Neural crest cell (in vitro differentiated cells): ENCODE measurements at places on chromosomes 3 and 15. TPM values are rescaled to one million over a fixed set of nuclear protein-coding genes. Genes with fewer than 3 reads are reported as not detected.

Gene CILP
- total RNA-seq, result 0.12 and 0.14 TPM in 2 replicates

Gene NUP210
- 59.4 and 59.5 TPM in 2 replicates for total RNA-seq

Gene PPM1L
- total RNA-seq, result 33.9 and 34.3 TPM in 2 replicates

Gene AP3B2
- total RNA-seq, result 17.4 and 20.0 TPM in 2 replicates

Gene SMAD6
- 4.7 and 5.4 TPM in 2 replicates for total RNA-seq

GRCh38 chr3:38487323-38487722 lies 8.8 kb upstream of the EXOG start:
- H3K36me3 ChIP-seq, result peaks cover 29% of the 10 kb centered on the region
- no peak overlapping the region for H3K4me3 ChIP-seq
- peaks cover 12% of the 10 kb centered on the region for H3K4me1 ChIP-seq
- H3K27ac ChIP-seq, result no peak overlapping the region
- H3K27me3 ChIP-seq, result no peaks in the 10 kb centered on the region

GRCh38 chr15:40121911-40122638 lies 13.4 kb upstream of the BMF start:
- H3K36me3 ChIP-seq, result no peaks in the 10 kb centered on the region
- no peak overlapping the region for H3K27ac ChIP-seq
- no peak overlapping the region for H3K4me3 ChIP-seq
- H3K27me3 ChIP-seq, result peaks cover 9% of the 10 kb centered on the region

GRCh38 chr3:192434186-192434585 lies 293.2 kb downstream of the FGF12 start:
- H3K36me3 ChIP-seq, result no peaks in the 10 kb centered on the region
- no peaks in the 10 kb centered on the region for H3K4me1 ChIP-seq
- no peak overlapping the region for H3K4me3 ChIP-seq
- no peak overlapping the region for H3K27ac ChIP-seq

- no peaks in the 10 kb centered on the region for H3K27me3 ChIP-seq
- H3K4me1 ChIP-seq, result no peaks in the 10 kb centered on the region
- no peak overlapping the region for H3K4me3 ChIP-seq
Measured at GRCh38 chr3:17078926-17079465, 194.2 kb downstream of the PLCL2 start.

DNA sequence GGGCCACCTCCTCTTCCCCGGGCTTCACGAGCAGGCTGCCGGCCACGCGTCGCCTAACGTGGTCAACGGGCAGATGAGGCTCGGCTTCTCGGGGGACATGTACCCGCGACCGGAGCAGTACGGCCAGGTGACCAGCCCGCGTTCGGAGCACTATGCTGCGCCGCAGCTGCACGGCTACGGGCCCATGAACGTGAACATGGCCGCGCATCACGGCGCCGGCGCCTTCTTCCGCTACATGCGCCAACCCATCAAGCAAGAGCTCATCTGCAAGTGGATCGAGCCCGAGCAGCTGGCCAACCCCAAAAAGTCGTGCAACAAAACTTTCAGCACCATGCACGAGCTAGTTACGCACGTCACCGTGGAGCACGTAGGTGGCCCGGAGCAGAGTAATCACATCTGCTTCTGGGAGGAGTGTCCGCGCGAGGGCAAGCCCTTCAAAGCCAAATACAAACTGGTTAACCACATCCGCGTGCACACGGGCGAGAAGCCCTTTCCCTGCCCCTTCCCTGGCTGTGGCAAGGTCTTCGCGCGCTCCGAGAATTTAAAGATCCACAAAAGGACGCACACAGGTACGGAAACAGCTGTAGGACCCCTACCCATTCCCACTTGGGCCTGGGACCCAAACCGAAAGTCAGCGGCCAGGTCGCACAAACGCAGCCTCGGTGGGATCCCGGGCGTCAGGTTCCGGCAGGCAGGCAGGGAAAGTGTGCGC lies 1.5 kb downstream of the ZIC1 start:
- no peak for DNase-seq
- peak overlapping the region; percentile 28 for H3K27ac ChIP-seq
- peaks cover 97% of the 10 kb centered on the region for H3K27me3 ChIP-seq
- peaks cover 58% of the 10 kb centered on the region for H3K4me1 ChIP-seq
- peak overlapping the region; percentile 81 for H3K4me3 ChIP-seq
- peaks cover 24% of the 10 kb centered on the region for H3K36me3 ChIP-seq

DNA sequence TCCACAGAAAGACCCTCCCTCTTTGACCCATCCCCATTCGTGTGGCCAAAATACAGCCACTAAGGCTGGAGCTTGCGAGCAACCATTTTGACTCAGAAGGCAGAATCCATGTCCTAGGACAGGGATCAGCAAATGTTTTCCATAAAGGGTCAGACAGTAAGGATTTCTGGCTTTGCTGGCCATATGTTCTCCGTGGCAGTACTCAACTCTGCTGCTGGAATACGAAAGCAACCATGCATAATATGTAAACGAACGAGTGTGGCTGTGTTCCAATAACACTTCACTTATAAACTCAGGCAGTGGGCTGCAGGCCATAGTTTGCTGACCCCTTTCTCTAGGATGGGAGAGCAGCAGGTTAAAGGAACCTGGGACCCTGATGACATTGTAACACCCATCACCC lies 77.6 kb upstream of the WNT5A start:
- H3K36me3 ChIP-seq, result no peaks in the 10 kb centered on the region
- H3K27me3 ChIP-seq, result no peaks in the 10 kb centered on the region
- no peak overlapping the region for H3K4me3 ChIP-seq
- no peak for DNase-seq
- no peak overlapping the region for H3K27ac ChIP-seq

GRCh38 chr3:171262431-171262830 lies 197.8 kb downstream of the TNIK start:
- peaks cover 18% of the 10 kb centered on the region for H3K4me1 ChIP-seq
- no peaks in the 10 kb centered on the region for H3K36me3 ChIP-seq
- H3K27me3 ChIP-seq, result no peaks in the 10 kb centered on the region
- H3K27ac ChIP-seq, result no peak overlapping the region

GRCh38 chr3:88863196-88863595 lies 244.2 kb upstream of the EPHA3 start:
- no peak overlapping the region for H3K4me3 ChIP-seq
- H3K27ac ChIP-seq, result no peak overlapping the region
- no peaks in the 10 kb centered on the region for H3K4me1 ChIP-seq

DNA sequence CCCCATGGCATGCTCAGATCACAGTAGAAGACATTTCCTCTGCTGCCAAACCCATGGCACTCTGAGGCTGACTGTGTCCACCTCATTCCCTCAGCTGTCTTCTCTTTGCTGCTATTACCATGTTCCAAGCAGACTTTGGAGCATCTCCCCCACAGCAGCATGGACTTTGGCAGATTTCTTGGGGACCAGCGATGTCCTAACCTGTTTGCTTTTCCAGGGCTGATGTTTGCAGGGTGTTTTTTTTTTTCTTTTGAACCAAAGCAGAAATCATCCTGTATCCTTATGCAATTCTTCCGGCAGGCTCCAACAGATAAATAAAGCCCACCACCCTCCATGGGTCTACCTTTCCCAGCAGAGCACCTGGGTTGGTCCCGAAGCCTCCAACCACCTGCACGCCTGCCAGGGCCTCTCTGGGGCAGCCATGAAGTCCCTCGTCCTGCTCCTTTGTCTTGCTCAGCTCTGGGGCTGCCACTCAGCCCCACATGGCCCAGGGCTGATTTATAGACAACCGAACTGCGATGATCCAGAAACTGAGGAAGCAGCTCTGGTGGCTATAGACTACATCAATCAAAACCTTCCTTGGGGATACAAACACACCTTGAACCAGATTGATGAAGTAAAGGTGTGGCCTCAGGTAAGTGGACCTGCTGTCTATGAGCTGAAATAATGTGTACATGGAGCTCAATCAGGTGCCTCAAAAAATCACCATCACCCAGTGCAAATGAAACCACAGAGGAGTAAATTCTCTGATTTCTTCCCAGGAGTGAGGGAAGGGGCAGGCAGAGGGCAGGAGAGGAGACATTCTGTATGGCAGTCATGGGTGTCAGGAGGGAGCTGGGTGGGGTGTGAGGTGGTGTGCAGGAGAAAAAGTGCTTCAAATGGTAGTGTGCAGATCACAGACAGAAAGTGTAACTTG lies at the start of gene AHSG:
Gene AHSG, plus strand, starts transcription at position 340 of the 916 bp plus-strand sequence. Its CDS starts 82 bp downstream, at position 422.
- H3K27ac ChIP-seq, result no peak within 1 kb of the TSS
- H3K36me3 ChIP-seq, result no peaks in the 10 kb centered on the region
- DNase-seq, result no peak
- peaks cover 12% of the 10 kb centered on the region for H3K4me1 ChIP-seq

- H3K36me3 ChIP-seq, result no peaks in the 10 kb centered on the region
- no peak overlapping the region for H3K4me3 ChIP-seq
- no peak overlapping the region for H3K27ac ChIP-seq
Measured at GRCh38 chr15:48292458-48292857, 38.8 kb upstream of the DUT start.

- H3K27ac ChIP-seq, result no peak overlapping the region
- H3K27me3 ChIP-seq, result no peaks in the 10 kb centered on the region
- DNase-seq, result no peak
- peaks cover 16% of the 10 kb centered on the region for H3K4me1 ChIP-seq
Measured at GRCh38 chr15:78536134-78536533, 4.1 kb upstream of the PSMA4 start.

GRCh38 chr3:107524326-107524840 lies 1.6 kb downstream of the BBX start:
- H3K27ac ChIP-seq, result peak overlapping the region; percentile 96
- no peaks in the 10 kb centered on the region for H3K27me3 ChIP-seq
- DNase-seq, result no peak
- H3K36me3 ChIP-seq, result peaks cover 8% of the 10 kb centered on the region

DNA sequence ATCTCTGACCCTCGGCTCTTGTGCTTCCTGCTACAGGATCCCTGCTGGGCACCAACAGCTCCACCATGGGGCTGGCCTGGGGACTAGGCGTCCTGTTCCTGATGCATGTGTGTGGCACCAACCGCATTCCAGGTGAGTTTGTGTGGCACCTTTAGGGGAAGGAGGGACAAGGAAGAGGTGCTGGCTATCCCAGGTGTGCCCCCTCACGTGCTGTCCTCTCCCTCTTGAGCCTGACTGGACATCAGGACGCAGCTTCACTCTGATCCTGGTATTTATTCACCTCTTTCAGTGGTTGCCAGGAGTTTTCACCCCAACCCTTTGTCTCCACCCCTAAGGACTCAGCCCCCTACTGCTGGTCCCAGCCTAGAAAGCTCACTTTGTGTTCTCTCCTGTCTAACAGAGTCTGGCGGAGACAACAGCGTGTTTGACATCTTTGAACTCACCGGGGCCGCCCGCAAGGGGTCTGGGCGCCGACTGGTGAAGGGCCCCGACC lies 960 bp downstream of the THBS1 start:
- DNase-seq, result peak; percentile 13
- H3K27ac ChIP-seq, result no peak overlapping the region
- peaks cover 23% of the 10 kb centered on the region for H3K27me3 ChIP-seq
- H3K36me3 ChIP-seq, result peaks cover 5% of the 10 kb centered on the region
- peaks cover 34% of the 10 kb centered on the region for H3K4me1 ChIP-seq
- H3K4me3 ChIP-seq, result peak overlapping the region; percentile 85

DNA sequence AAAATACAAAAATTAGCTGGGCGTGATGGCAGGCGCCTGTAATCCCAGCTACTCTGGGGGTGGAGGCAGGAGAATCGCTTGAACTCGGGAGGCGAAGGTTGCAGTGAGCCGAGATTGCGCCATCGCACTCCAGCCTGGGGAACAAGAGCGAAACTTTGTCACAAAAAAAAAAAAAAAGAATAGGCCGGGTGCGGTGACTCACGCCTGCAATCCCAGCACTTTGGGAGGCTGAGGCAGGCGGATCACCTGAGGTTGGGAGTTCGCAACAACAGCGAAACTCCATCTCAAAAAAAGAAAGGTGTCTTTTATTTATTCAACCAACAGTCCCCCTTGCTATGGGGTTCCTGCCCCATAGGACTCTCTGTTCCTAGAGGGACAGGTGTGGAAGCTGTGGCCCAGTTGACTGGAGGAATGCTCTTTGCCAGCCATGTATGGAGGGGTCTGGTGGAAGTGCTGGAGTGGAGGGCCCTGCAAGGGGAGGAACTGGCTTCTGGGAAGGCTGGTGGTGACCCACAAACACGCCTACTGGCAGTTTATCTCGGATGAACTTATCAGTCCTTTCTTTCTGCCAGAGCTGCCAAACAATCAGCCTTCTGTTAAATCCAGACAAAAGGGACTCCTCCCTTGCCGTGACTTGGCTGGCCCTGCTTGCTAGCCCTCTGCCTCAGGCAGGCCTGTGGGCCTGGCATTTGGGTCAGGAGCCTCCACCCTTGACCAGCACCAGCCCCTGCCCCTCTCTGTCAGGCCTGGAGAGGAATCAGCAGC lies 4.6 kb upstream of the DAG1 start:
- DNase-seq, result peak; percentile 19
- peak overlapping the region; percentile 70 for H3K4me3 ChIP-seq
- H3K4me1 ChIP-seq, result peaks cover 49% of the 10 kb centered on the region
- no peaks in the 10 kb centered on the region for H3K27me3 ChIP-seq
- H3K27ac ChIP-seq, result peak overlapping the region; percentile 93
- no peaks in the 10 kb centered on the region for H3K36me3 ChIP-seq

- H3K27ac ChIP-seq, result no peak overlapping the region
- H3K4me1 ChIP-seq, result no peaks in the 10 kb centered on the region
- H3K27me3 ChIP-seq, result no peaks in the 10 kb centered on the region
- no peaks in the 10 kb centered on the region for H3K36me3 ChIP-seq
- no peak overlapping the region for H3K4me3 ChIP-seq
Measured at GRCh38 chr3:178732824-178733223, 196.6 kb downstream of the KCNMB2 start.

DNA sequence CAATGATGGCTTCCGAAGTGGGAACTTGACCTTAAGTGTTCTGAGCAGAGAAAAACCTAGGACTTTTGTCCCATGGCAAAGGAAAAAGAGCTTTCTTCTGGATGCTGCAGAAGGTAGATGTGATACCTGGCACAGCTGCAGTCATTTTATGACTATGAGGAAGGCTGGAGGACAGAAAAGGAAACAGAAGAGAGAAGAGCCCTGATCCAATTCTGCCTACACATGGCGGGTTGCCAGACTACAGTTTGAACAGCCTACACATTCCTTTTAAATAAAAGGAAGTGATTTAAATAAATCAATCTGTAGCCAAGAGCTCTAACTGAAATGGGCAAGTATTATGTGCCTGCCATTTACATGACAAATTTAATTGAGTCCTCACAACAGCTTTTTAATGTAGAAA lies 43.6 kb upstream of the CHRNB4 start:
- H3K27me3 ChIP-seq, result no peaks in the 10 kb centered on the region
- DNase-seq, result no peak
- H3K36me3 ChIP-seq, result no peaks in the 10 kb centered on the region
- peaks cover 40% of the 10 kb centered on the region for H3K4me1 ChIP-seq

- H3K27me3 ChIP-seq, result peaks cover 96% of the 10 kb centered on the region
- DNase-seq, result peak; percentile 59
- H3K27ac ChIP-seq, result peak overlapping the region; percentile 94
- peak overlapping the region; percentile 93 for H3K4me3 ChIP-seq
- peaks cover 17% of the 10 kb centered on the region for H3K36me3 ChIP-seq
Measured at GRCh38 chr15:36887214-36887961, 213.0 kb downstream of the MEIS2 start.

- no peak overlapping the region for H3K27ac ChIP-seq
- peaks cover 4% of the 10 kb centered on the region for H3K27me3 ChIP-seq
- no peak overlapping the region for H3K4me3 ChIP-seq
- DNase-seq, result no peak
Measured at GRCh38 chr3:140766465-140766864, 88.6 kb downstream of the TRIM42 start.
